T-helper 17 cell (primary cell): ENCODE measurements at places on chromosomes 12 and 14.
A peak's percentile ranks its signal among the peaks of the same experiment; 100 is the strongest.

DNA sequence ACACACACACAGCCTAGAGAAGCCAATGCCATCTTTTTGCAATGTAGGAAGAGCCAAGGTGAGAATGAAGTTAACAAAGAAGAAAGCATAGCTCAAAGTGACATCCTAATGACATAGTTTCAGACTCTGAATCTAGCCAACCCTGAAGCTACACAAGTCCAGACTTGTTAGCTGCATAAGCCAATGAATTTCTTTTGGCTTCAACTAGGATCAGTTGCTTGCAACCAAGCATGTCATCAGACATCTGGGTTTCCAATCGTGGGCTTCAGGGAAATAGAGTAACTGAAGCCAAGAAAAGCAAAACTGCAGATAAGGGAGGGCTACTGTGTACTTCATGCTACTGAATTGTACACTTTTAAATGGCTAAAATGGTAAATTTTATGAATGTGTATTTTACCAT is 4.4 kb upstream of the GPHN start:
- DNase-seq: no peak
- no peak overlapping the region for H3K4me3 ChIP-seq
- peaks cover 2% of the 10 kb centered on the region for H3K36me3 ChIP-seq
- peaks cover 6% of the 10 kb centered on the region for H3K4me1 ChIP-seq

GRCh38 chr12:116055895-116056607 is 221.4 kb downstream of the MED13L start:
- no peak for DNase-seq
- H3K27me3 ChIP-seq: no peaks in the 10 kb centered on the region
- no peak overlapping the region for H3K4me3 ChIP-seq
- H3K36me3 ChIP-seq: no peaks in the 10 kb centered on the region

DNA sequence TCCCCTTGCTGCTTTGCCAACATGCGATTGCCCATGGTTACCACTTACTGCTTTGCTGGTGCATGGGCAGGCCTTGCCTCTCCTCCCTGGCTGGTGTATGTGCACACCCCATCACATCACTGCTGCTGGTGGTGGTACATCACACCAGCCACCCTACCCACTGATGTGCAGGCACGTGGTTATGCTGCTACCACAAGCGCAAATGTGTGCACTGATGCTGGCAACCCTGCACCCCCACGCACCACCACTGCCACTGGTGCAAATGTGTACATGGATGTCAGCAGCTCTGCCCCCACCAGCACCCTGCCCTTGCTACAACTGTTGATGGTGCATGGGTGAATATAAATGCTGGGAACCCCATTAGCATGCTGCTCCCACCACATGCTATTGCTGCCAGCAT is 261.7 kb downstream of the AEBP2 start:
- DNase-seq: no peak
- H3K27me3 ChIP-seq: no peaks in the 10 kb centered on the region
- H3K27ac ChIP-seq: no peak overlapping the region
- H3K36me3 ChIP-seq: no peaks in the 10 kb centered on the region

GRCh38 chr14:21714318-21714929 is 40.8 kb upstream of the OR4E1 start:
- peak overlapping the region; percentile 77 for H3K27ac ChIP-seq
- peaks cover 25% of the 10 kb centered on the region for H3K4me1 ChIP-seq
- no peak overlapping the region for H3K4me3 ChIP-seq
- peaks cover 54% of the 10 kb centered on the region for H3K27me3 ChIP-seq
- no peak for DNase-seq

DNA sequence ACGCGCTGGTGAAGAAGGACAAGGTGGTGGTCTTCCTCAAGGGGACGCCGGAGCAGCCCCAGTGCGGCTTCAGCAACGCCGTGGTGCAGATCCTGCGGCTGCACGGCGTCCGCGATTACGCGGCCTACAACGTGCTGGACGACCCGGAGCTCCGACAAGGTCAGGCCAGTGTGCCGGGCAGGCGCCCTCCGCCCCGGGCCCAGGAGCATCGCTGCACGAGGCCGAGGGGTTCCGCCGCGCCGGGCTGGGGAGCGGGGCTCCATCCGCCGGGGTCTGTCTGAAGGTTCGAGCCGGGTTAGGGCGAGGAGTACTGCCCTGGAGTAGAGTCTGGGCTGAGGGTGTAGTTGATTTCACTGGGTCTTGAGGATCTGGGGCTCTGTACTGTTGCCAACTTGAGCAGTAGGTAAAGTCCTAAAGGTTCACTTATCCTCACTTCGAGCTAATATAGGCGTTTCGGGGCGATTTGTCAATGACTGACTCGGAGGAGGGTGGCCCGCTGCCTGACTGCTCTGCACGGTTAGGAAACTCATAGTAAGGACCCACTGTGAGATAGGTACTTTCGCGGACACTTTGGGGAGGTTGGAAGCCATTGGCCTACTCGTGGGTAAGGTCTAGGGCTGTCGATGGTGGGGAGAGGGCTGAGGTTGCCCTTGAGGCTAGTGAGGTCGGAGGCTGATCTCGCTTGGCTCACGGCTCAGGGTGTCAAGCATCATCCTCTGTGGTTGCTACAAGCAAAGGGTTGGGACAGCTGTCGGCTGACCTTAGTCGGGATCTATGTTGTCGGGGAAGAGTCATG is 574 bp downstream of the GLRX5 start:
- no peaks in the 10 kb centered on the region for H3K27me3 ChIP-seq
- no peak for DNase-seq
- H3K36me3 ChIP-seq: no peaks in the 10 kb centered on the region
- peak overlapping the region; percentile 96 for H3K4me3 ChIP-seq

GRCh38 chr14:34081576-34082136 is 130.8 kb upstream of the EGLN3 start:
- no peak overlapping the region for H3K4me3 ChIP-seq
- H3K27ac ChIP-seq: no peak overlapping the region
- peaks cover 4% of the 10 kb centered on the region for H3K4me1 ChIP-seq
- H3K36me3 ChIP-seq: no peaks in the 10 kb centered on the region
- DNase-seq: no peak
